ENCODE measurements at places on chromosomes 7 and 10. TPM values are rescaled to one million over a fixed set of nuclear protein-coding genes. Genes with fewer than 3 reads are reported as not detected.

- no peak for DNase-seq
Observed at GRCh38 chr7:41566581-41566980, 136.3 kb downstream of the INHBA start.

- no peak for DNase-seq
Observed at GRCh38 chr10:121956111-121957061, 18.6 kb downstream of the NSMCE4A start.

The IGFBP3 gene
- 1.2 TPM for total RNA-seq

DNA sequence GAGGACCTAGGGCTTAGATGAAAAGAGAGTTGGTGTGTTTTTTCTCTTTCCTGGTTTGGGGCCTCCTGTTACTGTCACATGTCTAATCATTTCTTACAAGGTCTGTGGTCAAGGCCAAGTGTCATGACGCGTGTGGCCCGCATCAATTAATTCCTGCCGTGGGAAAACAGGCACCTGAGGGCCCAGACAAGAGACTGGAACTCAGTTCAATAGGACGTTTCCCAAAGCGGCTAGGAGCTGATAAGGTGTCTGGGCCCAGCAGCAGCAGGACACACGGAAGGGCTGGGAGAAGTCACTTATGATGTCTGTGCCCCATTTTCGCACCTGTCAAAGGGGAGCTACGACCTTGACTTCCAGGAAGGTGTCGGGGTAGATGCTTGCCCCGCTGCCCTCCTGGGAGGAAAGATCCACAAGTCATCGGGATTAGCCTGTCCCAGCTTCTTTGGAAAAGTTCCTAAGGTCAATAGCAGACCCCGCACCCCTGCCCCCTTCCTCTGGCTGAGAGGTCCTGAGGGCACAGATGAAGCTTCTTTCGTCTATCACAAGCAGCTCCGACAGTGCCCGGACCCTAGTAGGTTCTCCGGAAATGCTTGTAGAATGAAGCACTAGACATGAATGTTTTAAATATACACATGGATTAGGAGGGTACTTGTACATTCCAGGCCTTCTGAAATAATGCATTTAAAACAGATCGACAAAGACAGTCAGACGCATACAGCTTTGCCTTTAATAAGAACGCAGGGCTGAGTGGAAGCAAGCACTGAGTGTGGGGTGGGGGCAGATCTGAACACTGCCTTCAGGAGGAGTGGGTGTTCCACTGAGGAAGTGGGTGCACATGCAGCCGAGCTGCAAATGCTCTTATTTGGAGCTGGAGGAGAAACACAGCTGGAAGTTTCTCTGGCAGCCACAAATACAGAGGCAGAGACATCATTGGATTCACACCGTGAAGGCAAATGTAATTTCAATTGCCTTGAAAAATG lies 237.5 kb upstream of the GRB10 start:
- no peak for DNase-seq

- no peak for DNase-seq
Observed at GRCh38 chr7:31788883-31789680, 102.1 kb downstream of the PPP1R17 start.

GRCh38 chr10:117743509-117743908 lies 201.0 kb downstream of the EMX2 start:
- DNase-seq: no peak

The PVRIG gene
- total RNA-seq: 84.1 TPM

DNA sequence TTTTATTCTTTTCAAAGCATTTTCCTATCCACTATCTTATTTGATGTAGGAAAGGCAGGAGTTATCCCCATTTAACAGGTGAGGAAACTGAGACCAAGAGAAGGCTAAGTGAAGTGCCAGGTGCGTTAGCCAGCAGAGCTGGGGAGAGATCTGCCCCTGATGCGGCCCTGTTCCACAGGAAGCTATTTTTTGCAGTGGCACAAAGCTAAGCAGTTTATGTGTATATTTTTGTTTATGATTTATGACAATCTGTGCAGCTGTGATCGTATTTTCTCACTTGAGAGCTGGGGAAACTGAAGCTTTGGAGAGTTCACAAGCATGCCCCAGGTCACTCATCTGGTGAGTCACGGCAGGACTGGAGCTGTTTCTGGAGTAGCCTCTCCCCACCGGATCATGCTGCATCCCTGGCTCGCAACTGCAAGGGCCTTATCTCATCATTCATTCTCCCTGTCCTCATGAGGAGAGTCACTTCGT lies 38.8 kb downstream of the SLC29A3 start:
- no peak for DNase-seq

GRCh38 chr10:23718946-23719345 lies 280.1 kb downstream of the OTUD1 start:
- no peak for DNase-seq

DNA sequence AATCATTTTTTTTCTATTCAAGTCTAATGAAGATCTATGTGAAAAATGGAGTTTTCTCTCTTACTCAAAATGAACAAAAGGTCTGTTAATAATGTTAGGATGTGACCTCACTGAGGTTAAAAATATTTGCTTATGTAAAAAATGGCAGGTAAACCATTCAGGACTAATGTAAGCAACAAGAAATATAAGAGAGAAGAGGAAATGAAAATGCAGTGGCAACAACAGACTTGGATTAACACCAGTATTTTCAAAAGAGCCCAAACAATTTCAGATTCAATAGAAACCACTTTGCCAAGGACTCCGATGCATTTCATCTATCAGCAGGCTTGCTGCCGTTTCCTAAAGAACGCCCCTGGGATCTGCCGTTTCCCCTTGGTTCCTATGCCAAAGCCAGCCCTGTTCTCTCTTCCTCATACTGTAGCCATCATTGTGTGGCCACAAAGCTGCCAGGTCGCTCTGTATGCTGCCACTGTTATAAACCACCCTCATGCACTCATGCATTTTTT lies 66.4 kb downstream of the MTURN start:
- no peak for DNase-seq

- no peak for DNase-seq
Observed at GRCh38 chr7:121610243-121610642, 214.1 kb upstream of the FAM3C start.

The CRYGN gene
- not detected for total RNA-seq
